Esophagus squamous epithelium (tissue), 5 donors: ENCODE measurements at places on chromosomes 13 and 19. TPM values are rescaled to one million over a fixed set of nuclear protein-coding genes. Genes with fewer than 3 reads are reported as not detected.

The FEM1A gene
- total RNA-seq, result 19.6 TPM

The ADPRHL1 gene
- total RNA-seq, result 3.1 TPM

The SLC10A2 gene
- not detected for total RNA-seq

The TYROBP gene
- total RNA-seq, result 11.3 TPM

The SELENOV gene
- total RNA-seq, result not detected

The OR7A17 gene
- not detected for total RNA-seq

The B3GNT8 gene
- 84.4 TPM for total RNA-seq

The ZNF132 gene
- total RNA-seq, result 2.0 TPM

The ZNF77 gene
- total RNA-seq, result 4.6 TPM

The ZNF880 gene
- total RNA-seq, result 20.4 TPM

The TGFBR3L gene
- not detected for total RNA-seq

The KLK2 gene
- total RNA-seq, result not detected

The SIGLEC5 gene
- total RNA-seq, result not detected

The NLRP11 gene
- not detected for total RNA-seq

The C19orf33 gene
- total RNA-seq, result 415 TPM

The PEG3 gene
- total RNA-seq, result 4.0 TPM

The PGLYRP2 gene
- total RNA-seq, result not detected

The CYP4F8 gene
- not detected for total RNA-seq

The SPC24 gene
- total RNA-seq, result 10.9 TPM

The TMPRSS9 gene
- not detected for total RNA-seq

The SIGLEC9 gene
- total RNA-seq, result 3.4 TPM

The FFAR3 gene
- not detected for total RNA-seq

The RHPN2 gene
- 1.1 TPM for total RNA-seq

The CLPTM1 gene
- 65.9 TPM for total RNA-seq

The TMC4 gene
- total RNA-seq, result 45.6 TPM

The CDX2 gene
- total RNA-seq, result not detected

The RNF225 gene
- 6.3 TPM for total RNA-seq

The DAND5 gene
- total RNA-seq, result not detected

The FXYD1 gene
- 29.9 TPM for total RNA-seq

The PCP2 gene
- 0.53 TPM for total RNA-seq

The LRRC25 gene
- total RNA-seq, result 0.68 TPM
